ENCODE measurements at places on chromosomes 6 and 20.
A peak's percentile ranks its signal among the peaks of the same experiment; 100 is the strongest.

- no peak for DNase-seq
Observed at GRCh38 chr6:136922685-136923006, 545 bp downstream of the SLC35D3 start.

DNA sequence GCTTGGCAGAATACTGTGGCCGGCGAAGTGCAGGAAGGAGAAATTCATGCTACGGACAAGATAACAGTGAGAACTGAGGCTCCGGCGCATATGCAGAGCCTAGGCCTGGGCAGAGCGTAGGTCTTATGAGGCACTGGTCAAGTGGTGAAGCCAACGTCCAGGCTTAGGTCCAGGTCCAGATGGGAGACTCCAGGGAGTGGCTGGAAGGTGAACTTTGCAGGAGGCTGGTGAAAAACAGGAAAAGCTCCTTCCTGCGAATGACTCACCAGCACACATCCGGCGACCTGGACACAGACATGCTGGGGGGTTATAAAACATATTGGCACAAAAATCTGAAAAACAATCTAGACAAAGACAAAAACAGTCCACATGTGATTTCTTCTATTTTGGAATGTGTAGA is 15.4 kb downstream of the C6orf141 start:
- no peak for DNase-seq

DNA sequence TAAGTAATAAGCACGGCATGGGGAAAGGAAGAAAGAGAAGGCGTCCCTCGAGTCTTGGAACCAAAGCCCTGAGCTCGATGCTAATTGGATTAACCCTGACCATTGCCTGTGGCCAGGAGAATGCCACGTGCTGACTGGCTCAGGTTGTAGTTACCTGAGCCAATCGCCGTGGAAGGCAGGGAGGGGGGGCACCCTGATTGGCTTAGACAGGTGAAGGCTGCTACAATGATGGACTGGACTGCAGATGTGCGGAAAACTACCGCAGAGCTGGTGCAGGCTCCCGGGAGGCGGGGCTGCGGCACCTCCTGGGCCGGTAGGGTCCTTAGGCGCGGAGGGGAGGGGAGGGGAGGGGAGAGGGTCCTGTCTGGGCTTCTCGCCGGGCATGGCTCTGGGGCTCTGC is 121.3 kb downstream of the TFAP2C start:
- peak; percentile 77 for DNase-seq

DNA sequence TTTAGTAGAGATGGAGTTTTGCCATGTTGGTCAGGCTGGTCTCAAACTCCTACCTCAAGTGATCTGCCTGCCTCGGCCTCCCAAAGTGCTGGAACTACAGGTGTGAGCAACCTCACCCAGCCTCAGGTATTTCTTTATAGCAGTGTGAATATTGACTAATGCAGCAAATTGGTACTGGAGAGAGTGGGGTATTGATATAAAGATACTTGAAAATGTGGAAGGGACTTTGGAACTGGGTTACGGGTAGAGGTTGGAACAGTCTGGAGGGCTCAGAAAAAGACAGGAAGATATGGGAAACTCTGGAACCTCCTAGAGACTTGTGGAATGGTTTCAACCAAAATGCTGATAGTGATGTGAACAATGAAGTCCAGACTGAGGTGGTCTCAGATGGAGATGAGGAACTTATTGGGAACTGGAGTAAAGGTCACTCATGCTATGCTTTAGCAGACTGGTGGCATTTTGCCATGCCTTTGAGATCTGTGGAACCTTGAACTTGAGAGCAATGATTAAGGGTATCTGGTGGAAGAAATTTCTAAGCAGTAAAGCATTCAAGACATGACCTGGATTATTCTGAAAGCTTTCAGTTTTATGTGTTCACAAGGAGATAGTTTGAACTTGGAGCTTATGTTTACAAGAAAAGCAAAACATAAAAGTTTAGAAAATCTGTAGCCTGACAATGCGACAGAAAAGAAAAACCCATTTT is 127.2 kb downstream of the DTNBP1 start:
- no peak for DNase-seq

- DNase-seq, result no peak
Observed at GRCh38 chr20:61819574-61819846, 246.2 kb downstream of the TAF4 start.

DNA sequence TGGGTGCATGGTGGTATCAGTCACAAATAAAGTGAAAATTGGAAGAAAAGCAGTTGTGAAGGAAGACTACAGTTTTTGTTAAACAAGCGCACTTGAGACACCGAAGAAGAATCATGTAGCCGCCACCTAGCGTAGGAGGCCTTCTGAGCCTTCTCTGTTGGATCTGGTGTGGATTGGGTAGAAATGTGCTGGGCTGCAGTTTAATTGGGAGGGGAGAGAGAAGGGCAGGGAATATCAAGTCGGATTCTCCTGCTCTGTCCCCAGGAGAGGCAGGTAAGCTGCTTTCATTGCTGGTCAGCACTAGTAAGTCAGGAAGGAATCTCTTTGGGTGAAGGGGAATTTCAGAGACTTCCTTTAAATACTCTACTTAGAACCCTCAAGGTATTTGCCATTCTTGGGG is 1.2 kb upstream of the FABP7 start:
- no peak for DNase-seq

- peak; percentile 64 for DNase-seq
Observed at GRCh38 chr6:21601932-21602390, 8.4 kb downstream of the SOX4 start.

- DNase-seq, result no peak
Observed at GRCh38 chr6:501891-502601, 110.5 kb downstream of the IRF4 start.

- DNase-seq, result no peak
Observed at GRCh38 chr6:133268621-133269020, 27.5 kb downstream of the EYA4 start.

GRCh38 chr20:38748861-38749149 is 545 bp downstream of the ACTR5 start:
- DNase-seq, result peak; percentile 72

- no peak for DNase-seq
Observed at GRCh38 chr6:3283641-3284435, 25.1 kb downstream of the PSMG4 start.

DNA sequence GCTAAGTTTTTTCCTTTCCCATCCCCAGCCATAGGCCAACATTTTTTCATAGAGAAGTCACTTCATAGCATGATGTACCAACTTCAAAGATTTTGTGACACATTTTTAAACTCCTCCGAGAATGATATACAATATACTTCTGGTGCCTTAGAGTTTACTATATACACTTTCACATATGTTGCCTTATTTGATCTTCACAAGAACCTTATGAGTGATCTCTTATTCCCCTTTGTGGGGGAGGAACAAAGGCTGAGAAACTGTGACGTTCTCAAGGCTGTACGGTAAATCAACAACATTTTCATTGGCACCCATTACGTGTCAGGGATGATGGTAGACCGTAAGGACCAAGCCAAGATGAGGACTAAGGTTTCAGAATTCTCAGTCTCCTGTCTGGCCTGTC is 130.0 kb downstream of the RFPL4B start:
- DNase-seq, result no peak

DNA sequence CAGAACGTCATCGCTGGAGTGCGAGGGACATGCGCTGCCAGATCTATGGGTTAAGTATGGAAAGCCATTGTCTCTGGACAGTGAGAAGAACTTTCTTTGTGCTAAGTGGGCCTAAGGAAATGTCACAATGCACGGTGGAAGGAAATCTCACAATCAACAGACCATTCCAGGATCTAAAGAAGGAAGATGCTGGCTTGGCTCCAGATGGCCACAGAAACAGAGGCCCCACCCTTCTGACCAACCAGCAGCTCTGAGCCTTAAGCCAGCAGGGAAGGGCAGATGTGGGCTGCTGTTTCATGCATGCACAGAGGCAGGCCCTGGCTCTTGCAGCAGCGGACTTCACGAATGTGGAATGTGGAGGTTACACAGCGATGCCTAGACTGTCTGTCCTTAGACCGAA is 156.3 kb downstream of the SOBP start:
- no peak for DNase-seq

- no peak for DNase-seq
Observed at GRCh38 chr6:145096846-145097245, 638.5 kb downstream of the EPM2A start.

DNA sequence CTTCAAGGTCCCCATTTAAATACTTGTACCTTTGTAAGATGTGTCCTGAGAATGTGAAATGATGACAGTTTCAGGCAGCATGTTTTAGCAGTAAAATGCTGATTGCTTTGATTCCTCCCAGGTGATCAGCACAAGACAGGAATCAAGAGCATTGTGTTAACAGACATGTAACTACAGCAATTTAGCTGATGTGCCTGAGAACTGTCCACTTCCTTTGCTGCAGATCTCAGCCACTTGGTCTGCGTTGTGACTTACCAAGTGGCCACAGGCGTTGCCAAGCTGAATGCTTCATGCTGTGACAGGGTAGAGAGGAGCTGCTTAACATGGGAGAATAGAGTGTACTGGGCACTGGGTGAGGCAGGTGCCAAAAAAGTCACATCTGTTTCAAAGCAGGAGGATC is 767.0 kb upstream of the POU3F2 start:
- no peak for DNase-seq

- DNase-seq, result no peak
Observed at GRCh38 chr6:3738381-3739131, 13.0 kb downstream of the PXDC1 start.

- DNase-seq, result no peak
Observed at GRCh38 chr20:62337558-62338293, 29.4 kb downstream of the LAMA5 start.

DNA sequence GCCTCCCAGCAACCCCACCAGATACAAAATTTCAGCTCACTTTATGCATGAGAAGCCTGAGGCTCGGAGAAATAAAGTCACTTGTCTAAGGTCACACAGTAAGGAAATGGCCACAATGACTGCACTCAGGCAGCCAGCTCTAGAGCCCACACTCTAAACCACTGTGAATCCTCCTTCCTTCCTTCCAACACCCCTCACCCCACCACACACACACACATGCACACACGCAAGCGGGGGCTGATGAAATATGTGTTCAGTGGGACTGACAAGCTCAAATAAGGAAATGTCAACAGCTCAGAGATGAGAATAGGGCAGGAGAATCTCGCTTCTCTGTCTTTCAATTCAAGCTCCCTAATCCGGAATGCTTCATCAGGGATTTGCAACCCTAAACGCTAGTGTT is 6.0 kb upstream of the BPIFA1 start:
- DNase-seq, result no peak

DNA sequence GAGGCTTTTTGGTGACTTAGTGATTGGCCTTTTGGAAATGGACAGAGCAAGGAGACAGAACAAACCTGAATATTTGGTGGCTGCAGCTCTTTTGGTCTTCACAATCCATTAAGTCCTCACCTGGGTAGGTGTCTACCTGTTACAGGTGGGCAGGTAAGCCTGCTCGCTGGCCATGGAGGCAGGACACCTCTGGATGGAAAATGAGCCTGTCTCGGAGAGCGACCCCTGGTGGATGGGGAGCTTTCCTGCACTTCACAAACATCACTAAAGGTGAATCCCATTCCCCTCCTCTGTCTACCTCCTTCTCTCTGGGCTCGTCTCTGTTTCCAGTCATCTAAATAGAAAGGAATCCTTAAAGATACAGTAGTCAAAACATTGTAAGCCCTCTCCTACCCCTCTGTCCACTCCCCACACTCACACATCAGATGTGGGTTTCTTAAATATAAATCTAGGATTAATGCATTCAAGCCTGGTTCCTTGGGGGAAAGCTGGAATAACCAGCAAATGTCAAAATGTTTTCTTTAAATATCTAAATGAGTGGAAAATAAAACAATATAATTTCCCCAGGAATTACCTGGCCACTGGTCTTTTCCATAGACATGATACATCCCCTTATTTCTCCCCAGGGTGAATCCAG is 304.9 kb downstream of the CDH26 start:
- peak; percentile 88 for DNase-seq

DNA sequence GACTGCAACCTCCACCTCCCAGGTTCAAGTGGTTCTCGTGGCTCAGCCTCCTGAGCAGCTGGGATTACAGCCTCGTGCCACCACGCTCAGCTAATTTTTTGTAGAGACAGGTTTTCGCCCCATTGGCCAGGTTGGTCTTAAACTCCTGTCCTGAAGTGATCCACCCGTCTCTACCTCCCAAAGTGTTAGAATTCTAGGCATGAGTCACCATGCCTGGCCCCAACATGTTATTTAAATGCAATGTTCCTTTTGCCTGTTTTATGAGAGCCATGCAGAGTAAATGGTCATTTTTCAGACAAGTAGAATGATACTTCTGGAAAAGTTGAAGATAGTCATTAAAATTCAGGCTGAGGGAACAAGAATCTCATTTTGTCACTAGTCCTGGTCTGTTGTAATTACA is 43.8 kb upstream of the RPS6KA2 start:
- DNase-seq, result no peak

GRCh38 chr6:65646544-65646943 is 60.5 kb downstream of the EYS start:
- DNase-seq, result no peak

GRCh38 chr6:41344876-41345275 is 9.5 kb downstream of the NCR2 start:
- DNase-seq, result peak; percentile 23

DNA sequence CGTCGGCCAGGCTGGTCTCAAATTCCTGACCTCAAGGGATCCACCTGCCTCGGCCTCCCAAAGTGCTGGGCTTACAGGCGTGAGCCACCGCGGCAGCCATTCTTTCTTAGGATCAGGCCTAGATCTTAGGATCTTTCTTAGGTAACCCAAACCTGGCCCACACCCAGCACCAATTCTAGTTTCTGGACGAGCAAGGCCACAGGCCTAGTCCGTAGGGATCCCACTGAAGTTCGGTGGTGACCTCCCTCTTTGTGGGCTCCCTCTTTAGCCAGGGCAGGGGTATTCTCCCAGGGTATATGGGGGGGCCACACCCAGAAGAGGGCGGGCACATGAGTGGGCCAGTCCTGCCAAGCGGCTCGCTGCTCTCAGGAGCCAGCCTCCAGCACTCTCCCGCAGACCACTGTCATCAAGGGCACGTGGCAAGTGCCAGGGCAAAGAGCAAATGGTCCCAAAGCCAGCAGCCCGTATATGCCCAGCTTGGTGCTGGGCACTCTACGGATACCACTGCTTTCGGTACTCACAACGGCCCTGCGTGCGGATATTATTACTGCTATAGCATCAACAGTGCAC is 6.5 kb downstream of the PXDC1 start:
- DNase-seq, result no peak

- peak; percentile 50 for DNase-seq
Observed at GRCh38 chr20:47535088-47535487, 33.4 kb downstream of the NCOA3 start.

DNA sequence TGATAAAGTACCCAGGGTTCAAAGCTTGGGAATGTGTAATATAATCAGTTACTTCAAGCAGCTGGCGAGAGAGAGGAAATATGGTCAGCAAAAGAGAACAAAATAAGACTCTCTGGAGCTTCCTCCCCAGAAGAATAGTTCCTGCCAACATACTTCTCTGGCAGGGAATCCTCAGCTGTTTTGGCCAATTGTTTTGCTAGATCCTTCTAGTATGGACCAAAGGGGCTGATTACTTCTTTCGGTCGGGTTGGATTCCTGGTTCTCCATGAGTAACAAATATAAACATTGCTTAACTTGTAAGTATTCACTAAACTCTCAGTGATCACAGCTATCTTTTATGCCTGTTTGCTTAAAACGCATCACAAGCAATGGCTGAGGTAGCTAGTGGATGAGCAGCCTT is 31.4 kb upstream of the FBXO9 start:
- no peak for DNase-seq
